Hematopoietic multipotent progenitor cell treated with erythropoietin and hydrocortisone succinate and interleukin-3 and kit ligand, for 6 days (in vitro differentiated cells): ENCODE measurements at places on chromosomes 16 and 17.

DNA sequence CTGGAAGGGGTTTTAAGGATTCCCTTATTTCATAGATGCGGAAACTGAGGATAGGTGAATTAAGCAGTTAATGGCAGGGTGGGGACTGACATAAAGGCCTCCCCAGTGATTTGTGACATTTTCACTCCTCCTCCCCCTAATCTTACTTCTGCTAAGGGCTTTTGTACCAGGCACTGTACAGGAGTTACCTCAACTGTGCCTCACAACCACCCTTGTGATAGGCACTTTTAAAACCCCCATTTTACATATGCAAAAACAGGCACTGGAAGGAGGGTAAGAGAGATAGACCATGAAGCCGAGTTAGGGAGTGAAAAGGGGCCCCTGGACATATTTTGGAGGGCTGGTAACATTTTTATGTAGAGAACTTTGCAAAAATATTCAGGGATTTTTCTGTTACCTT, 862 bp upstream of the GDE1 start:
- DNase-seq, result no peak

DNA sequence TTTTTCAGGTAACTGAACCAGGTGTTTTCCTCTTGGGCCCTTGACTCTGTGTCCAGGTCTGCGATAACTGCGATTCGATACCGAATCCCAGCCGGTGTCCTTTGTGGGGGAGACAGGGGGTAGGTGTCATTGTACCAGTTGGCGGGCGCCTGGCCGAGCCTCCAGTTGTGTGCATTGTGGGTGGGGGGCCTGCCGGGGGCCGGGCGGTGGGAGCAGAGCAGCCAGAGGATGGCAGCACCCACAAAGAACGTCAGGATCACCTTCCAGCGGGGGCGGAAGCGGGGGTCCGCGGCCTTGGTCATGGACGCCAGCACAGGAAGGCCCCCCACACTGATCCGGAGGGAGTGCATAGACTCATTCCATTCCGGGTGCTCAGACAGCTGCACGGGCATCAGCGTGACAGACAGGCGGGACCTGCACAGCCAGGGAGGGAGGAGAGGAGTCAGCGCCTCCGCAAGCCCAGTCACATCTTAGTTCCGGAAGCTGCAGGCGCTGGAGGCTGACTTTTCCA, 12.3 kb downstream of the CANT1 start:
- DNase-seq, result no peak

DNA sequence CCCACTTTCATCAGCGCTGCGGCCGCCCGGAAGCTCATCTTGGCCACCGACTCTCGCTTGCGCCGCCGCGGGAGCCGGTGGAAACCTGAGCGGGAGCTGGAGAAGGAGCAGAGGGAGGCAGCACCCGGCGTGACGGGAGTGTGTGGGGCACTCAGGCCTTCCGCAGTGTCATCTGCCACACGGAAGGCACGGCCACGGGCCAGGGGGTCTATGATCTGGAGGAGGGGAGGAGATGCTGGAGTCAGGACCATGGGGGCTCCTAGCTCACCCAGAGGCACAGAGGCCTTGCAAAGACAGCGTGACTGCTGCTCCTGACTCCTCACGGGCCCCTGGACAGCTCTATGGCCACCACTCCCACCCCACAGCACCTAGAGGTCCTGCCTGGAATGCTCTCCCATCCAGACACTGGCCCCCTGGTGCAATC, 9.4 kb downstream of the SNRNP25 start:
- no peak for DNase-seq

- peak; percentile 92 for DNase-seq
Observed at GRCh38 chr17:51166198-51166986, at the start of gene NME2. NME2 (plus strand) TSS chr17:51166411; CDS start chr17:51166831, 420 bp downstream.

DNA sequence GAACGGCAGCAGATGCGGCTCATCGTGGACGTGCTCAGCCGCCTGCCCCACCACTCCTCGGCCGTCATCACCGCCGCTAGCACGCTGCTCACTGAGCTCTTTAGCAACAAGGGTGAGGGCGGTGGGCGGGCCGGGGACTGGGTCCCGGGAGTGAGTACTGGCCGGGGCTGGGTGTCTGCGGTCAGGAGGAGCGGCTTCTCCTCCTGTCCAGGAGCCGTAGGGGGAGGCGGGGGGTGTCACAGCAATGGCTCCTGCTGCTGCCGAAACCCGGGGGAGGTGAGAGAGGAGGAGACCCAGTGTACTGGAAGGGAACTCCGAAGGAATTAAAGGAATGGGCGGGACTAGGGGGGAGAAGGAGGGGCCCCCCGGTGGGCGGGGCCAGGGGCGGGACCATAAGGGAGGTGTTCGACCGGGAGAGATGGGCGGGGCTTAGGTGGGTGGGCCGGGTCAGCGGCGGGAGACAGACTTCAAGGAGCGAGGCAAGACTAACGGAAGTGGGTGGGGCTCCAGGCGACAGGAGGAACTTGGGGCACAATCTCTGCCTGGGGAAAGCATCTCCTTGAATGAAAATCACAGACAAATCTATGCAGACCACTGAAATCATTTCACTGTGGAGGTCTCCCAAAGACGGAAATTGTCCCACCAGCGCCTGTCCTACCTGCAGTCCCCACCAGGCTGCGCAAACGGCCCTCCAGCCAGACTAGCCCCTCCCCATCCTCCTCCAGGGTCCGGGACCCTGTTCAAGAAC, 2.4 kb downstream of the NAGS start:
- DNase-seq, result peak; percentile 98

GRCh38 chr17:21524211-21524591, 148.0 kb downstream of the KCNJ12 start:
- DNase-seq, result no peak

GRCh38 chr17:77423589-77424451, 283.1 kb downstream of the SEC14L1 start:
- DNase-seq, result no peak

DNA sequence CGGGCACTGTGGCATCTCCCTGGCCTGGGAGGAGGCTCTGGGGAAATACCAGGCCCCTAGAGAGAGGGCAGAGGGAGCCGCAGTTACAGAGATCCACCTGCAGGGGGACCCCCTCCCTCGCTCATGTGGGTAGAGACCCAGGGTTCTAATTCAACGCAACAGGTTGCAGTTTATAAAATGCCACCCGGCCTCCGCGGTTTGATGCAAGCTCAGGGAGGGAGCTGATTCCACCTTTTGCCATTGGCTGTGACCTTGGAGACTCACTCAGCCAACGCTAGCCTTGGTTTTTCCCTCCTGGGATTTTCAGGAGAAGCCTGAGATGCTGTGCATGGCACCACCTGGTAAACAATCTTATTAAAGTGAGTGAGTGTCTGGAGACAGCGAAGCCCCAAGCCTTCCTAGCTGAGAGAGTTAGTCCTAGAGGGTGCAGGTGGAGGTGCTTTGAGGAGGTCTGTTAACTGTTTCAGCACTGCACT, 12.1 kb downstream of the TTLL6 start:
- peak; percentile 76 for DNase-seq

GRCh38 chr17:40022961-40023541, 7.8 kb downstream of the CSF3 start:
- no peak for DNase-seq

GRCh38 chr17:2090804-2091534, 36.1 kb downstream of the HIC1 start:
- DNase-seq, result no peak

- DNase-seq, result no peak
Observed at GRCh38 chr17:52524096-52524637, 365.7 kb upstream of the CA10 start.

DNA sequence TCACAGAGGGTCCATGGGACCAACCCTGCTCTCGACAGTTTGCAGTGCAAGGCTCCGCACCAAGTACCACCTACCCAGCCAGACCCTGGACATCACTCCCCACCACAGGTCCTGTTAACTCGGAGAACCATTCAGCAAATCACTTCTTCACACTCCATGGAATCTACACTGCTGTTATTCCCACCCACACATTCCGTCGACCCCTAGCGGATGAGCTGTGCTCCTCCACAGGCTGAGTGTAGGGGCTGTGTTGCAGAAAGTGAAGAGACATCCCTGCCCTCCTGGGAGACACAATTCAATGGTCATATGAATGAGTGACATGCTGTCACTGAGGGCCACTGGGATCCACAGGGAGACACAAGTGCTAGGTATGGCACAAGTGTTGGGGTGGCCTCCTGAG, 27.5 kb downstream of the MPG start:
- DNase-seq, result no peak

GRCh38 chr16:56305956-56306565, 114.8 kb downstream of the GNAO1 start:
- DNase-seq, result no peak

GRCh38 chr17:78225088-78225865, 6.2 kb upstream of the TMEM235 start:
- no peak for DNase-seq

DNA sequence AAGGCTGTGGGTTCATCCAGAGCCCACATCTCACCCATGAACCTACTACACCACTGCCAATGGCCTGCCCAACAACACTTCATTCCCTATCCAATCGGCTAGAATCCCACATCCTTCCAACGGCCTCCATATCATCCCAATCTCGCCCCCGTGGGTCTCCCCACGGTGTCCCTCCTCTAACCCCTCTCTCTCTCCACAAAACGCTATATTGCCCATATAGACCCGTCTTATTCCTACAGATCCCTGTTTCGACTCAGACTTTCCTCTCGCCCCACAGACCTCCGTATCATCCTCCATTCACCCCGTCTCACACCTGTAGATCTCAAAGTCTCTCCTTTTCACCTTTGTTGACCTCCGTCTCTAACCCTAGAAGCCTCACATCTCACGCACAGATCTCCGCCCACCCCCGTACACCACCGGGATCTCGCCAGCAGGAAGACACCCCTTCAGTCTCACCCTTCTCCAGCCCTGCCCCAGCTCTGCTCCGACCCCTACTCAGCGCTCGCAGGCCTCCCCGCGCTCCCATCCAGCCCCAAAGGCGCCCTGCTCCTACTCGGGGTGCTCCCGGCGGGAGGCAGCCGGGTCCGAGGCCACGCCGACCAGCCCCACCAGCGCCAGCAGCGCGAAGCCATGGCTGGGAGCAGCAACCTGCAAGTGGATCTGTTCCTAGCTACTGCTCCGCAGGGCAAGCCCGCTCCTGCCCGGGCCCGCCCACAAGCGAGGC, at the start of gene FDXR:
Gene FDXR, minus strand, starts transcription at position 682 of the 724 bp plus-strand sequence. Its CDS starts 50 bp downstream, at position 632.
- DNase-seq, result peak; percentile 36

GRCh38 chr16:5607169-5607568, 509.6 kb upstream of the EEF2KMT start:
- DNase-seq, result no peak

- no peak for DNase-seq
Observed at GRCh38 chr17:76138234-76138895, 2.7 kb downstream of the FOXJ1 start.

DNA sequence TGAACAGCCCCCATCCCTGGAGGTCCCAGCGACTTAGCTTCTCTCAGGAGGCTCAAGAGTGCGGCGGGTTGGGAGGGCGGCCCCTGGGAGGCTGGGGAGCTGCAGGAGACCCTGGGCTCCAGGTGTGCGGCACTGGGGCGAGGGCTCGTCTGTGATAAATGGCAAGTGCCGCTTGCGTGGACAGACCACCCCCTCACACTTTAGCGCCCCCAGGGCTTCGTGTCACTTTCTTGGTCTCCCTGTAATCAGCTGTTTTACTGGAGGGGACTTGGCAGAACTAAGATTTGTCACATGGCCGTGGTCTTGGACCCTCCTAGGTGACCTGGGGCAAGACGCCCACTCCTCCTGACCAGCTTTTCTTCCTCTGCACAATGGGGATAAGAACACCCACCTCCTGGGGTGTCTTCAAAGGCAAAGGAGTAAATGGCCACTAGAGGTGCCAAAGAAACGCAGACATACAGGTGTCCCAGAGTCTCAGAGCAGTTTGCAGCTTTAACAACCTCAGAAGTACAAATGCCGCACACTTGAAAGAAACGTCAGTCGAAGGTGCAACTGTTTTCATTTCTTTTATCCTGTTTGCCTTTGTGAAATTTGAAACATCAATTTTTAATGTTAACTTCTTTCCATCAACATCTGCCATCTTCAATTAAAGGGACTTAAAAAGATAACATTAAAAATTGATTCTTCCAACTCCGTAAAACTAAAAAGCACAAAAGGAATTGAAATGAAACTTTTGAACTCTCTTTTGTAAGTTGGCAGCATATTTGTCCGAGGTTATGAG, 946 bp downstream of the OSGIN1 start:
- DNase-seq, result peak; percentile 75

DNA sequence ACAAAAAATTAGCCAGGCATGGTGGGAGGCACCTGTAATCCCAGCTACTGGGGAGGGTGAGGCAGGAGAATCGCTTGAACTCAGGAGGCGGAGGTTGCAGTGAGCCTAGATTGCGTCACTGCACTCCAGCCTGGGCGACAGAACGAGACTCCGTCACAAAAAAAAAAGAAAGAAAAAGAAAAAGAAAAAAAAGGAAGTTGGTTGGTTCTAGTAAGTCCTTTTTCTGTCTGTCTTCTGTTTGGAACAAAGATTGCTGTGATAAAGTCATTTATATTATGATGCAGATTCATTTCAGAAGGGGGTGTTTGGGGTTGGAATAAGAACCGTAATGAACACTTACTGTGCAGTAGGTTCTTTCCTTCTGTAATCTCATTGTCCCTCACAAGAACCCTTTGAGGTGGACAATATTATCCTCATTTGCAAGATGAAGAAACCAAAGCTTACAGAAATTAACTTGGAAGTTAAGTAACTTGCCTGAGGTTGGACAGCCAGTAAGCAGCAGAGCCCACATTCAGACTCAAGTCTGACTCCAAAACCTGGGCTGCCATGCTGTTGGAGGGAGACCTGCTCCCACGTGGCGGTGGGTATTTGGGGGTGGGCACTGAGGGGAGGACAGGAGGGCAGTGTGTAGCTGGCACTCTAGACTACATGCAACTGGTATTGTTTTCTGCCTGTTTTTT, 10.3 kb downstream of the MINK1 start:
- no peak for DNase-seq

- DNase-seq, result peak; percentile 43
Observed at GRCh38 chr16:51818342-51818944, 667.4 kb upstream of the SALL1 start.

DNA sequence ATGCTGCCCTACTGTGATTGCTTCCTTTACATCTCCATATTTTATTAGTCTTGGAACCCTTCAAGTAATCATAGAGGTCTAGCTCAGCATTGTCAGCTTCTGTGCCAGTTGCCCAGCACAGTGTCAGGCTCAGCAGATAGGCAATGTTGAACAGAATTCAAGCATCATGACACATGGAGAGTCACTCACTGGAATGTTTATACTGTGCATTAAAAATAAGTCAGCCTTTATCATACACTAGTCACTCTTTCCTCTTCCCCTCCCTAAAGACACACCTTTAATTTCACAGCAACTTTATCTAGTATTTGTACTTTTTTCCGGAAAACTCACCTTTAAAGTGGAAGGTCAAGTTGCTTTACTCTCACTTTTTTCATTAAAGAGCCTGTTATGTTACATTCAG, 253.8 kb upstream of the CDH11 start:
- no peak for DNase-seq
